T-cell (primary cell): ENCODE measurements at places on chromosomes 6 and 20.

GRCh38 chr6:126633373-126633772, 293.5 kb downstream of the CENPW start:
- DNase-seq, result no peak

GRCh38 chr20:32062776-32063170, 10.7 kb downstream of the HCK start:
- no peak for DNase-seq

DNA sequence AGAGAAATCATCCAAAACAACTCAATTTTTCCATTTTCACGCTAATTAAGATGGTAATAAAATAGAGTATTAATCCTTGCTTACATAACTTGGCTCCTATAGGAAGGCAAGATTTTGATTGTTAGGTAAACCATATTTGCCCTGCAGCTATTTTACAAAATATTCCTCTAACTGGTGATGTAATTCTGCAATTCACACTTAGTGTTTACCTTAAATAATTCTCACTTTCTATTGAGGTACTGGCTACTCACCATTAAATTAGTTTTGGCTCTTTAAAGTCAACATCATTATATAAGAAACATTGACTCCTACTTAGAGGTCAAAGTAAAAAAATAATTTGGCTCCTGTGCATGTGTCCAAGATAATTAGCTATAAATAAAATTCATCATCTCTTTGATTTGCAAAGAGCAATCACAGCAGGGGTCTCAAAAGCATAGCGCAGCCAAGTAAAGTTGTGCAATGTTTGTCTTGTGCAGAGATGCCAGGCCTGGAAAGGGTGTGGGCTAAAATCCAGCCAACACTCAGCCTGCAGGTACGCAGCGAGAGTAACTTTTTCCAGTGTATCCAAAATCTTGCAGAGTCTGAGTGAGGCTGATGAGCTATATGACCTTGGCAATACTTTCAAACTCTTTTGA, 501.2 kb downstream of the MMUT start:
- DNase-seq, result no peak

- no peak for DNase-seq
These were observed 29.0 kb upstream of the VSTM2L start for GRCh38 chr20:37873884-37874283.

GRCh38 chr6:5089481-5090438, 4.6 kb downstream of the PPP1R3G start:
- DNase-seq, result no peak

DNA sequence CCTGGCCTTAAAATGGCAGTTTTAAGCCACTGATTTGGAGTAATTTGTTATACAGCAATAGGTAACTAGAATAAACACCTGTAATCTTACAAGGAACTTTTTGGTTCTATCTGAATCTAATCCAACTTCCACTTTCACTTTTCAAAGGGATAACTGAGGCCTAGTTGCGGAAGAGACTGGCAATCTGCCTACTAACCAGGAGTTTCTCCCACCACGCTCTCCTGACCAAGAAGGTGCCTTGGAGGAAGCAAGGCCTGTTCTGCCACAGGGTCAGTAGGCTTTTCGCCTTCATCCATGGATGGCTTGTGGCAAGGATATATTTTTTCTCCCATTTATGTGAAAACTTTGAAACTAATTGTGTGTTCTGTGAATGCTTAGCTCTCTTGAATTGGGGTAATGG, 12.9 kb upstream of the MYBL2 start:
- no peak for DNase-seq

GRCh38 chr20:61907081-61907891, 158.4 kb downstream of the TAF4 start:
- no peak for DNase-seq

GRCh38 chr6:31339210-31339609, 17.8 kb downstream of the HLA-B start:
- no peak for DNase-seq

- DNase-seq, result no peak
These were observed 270.8 kb downstream of the ARID1B start for GRCh38 chr6:157047951-157048350.

- DNase-seq, result no peak
These were observed 18.9 kb downstream of the TTBK1 start for GRCh38 chr6:43262000-43262779.

GRCh38 chr6:167567142-167568033, 242.5 kb downstream of the TTLL2 start:
- no peak for DNase-seq

DNA sequence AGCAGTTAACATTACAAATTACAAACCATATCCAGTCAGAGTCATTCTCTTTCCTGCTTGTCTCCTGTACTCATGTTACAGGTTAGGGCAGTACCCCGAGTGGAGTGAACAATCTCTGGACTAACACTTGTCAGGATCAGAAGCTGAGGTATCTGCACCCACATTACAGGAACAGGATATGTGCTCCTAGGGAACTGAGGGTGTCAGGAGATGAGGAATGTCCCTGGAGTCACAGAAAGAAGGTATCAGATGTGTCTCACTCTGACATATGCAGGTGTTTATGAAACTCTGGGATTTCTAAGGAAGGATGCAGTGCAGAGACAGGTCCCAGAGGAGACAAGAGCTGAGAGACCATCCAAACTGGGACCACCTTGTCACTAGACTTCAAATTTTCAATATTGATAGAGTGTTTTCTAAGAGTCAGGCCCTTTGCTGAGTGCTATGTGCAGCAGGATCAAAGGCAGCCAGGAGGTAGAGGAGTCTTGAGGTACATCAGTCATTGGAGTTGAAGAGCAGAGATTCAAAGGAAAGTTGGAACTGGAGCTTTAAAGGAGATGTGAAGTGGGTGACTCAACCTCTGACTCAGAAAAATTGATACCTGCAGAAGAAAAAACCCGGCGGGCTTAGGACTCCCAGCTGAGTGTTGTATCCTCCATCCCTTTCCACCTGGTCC, 12.6 kb downstream of the HLA-DPB1 start:
- no peak for DNase-seq

GRCh38 chr6:114449659-114450058, 106.8 kb upstream of the HS3ST5 start:
- no peak for DNase-seq

GRCh38 chr6:48834706-48835105, 628.3 kb downstream of the MMUT start:
- DNase-seq, result no peak

DNA sequence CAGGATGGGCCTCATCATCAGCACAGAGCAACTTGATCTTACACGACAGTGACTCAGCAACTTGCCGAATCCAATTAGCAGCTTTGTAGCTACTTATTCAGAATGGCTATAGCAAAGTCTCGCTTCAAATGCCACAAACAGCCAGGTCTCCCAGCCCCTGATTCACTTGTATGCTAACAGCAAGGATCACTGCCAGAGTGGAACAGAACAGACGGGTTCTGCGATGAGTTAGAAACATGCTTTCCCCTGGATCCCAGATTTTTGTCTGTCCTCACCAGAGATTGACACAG, 254.4 kb downstream of the NRN1 start:
- no peak for DNase-seq

GRCh38 chr6:157491571-157492232, 110.7 kb downstream of the ZDHHC14 start:
- DNase-seq, result no peak

DNA sequence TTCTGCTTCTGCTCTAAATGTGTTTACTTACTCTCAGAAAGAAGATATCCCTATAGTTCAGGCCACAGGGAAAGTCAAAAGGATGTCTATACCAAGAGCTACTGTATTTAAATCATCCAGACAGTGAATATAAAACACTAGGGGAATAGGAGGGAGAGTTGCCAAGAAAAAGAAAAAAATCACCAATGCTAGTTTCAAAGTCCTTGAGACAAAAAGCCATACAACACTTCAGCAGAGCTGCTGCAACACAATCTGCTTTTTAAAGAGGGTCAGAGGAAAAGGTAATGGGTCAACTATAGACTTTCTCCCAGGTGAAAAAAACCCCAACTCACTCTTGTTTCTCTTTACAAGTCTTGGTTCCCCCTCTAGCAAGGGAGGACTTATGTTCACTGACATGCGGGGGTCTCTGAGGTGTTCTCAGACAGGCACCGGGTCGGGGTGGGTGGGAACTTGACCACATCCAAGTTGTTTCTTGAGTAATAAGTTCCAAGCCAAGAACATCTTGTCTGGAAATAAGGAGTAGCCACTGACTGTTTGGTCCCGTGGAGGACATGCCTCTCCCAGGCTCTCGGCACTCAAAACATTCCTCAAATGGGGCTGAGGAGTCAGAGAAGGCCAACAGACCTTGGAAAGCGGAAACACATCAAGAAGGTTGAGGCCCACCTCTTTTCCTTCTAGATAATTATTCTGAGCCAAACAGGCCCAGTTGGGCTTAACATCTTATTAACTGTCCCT, 47.7 kb downstream of the GJA10 start:
- DNase-seq, result no peak

GRCh38 chr6:159260208-159260607, 91.0 kb downstream of the FNDC1 start:
- DNase-seq, result no peak

DNA sequence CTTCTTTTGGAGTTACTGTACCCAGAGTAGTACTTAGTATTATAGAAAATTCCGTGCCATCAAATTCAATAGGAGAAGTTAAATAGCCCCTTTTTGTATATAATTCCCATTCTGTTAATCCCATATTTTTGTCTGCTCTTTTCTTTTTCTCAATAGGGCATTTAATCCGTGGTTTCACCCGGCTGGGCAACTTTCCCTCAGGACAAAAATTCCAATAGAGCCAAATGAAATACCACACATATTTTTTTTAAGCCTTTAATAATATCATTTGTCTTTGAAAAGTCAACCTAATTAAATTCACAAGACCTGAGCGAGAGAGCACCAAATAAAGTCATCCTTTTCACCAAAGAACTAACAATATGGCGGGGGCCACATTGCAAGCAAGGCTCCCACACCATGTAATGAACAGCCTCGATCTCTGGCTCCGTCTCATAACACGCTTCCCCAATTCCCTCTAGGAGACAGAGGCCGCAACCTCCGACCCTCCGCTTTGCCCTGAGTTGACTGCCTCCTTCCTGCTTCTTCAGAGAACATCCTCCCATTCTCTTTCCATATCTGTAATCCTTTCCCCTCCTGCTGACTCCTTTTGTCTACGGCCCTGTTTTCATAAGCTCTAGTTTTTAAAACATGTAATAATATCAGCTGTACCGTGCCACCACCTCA, 13.6 kb downstream of the NHSL1 start:
- no peak for DNase-seq

- no peak for DNase-seq
These were observed 50.7 kb downstream of the MRPL14 start for GRCh38 chr6:44076356-44077213.

GRCh38 chr6:169997187-169997929, 245.9 kb downstream of the ERMARD start:
- DNase-seq, result no peak

- DNase-seq, result no peak
These were observed 138.4 kb upstream of the TENT5A start for GRCh38 chr6:81890846-81891245.

- DNase-seq, result no peak
These were observed 68.6 kb downstream of the SGK1 start for GRCh38 chr6:134249239-134249758.

- DNase-seq, result no peak
These were observed 145.5 kb upstream of the LAMP5 start for GRCh38 chr20:9368893-9369292.

- DNase-seq, result no peak
These were observed 28.9 kb downstream of the CLVS2 start for GRCh38 chr6:123024976-123025375.

- no peak for DNase-seq
These were observed 188.2 kb downstream of the WDR27 start for GRCh38 chr6:169513478-169514193.

DNA sequence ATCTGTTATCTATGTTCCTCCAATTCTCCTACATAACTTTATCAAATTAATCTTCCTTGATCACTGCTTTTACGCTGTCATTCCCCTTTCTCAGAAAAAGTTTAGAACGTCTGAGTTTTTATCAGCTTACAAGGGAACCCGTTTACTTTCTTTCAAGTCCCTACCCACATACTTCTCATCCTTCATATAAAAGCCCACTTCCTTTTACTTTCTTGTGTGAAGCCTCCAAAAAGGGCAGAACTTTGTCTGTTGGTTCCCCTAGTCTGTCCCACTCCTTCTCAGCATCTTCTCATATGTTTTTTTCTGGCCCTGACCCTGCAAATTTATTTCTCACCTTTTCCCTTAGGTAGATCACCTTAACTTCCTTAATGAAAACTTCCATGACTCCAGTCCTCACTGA, 106.1 kb downstream of the TFAP2B start:
- DNase-seq, result no peak

DNA sequence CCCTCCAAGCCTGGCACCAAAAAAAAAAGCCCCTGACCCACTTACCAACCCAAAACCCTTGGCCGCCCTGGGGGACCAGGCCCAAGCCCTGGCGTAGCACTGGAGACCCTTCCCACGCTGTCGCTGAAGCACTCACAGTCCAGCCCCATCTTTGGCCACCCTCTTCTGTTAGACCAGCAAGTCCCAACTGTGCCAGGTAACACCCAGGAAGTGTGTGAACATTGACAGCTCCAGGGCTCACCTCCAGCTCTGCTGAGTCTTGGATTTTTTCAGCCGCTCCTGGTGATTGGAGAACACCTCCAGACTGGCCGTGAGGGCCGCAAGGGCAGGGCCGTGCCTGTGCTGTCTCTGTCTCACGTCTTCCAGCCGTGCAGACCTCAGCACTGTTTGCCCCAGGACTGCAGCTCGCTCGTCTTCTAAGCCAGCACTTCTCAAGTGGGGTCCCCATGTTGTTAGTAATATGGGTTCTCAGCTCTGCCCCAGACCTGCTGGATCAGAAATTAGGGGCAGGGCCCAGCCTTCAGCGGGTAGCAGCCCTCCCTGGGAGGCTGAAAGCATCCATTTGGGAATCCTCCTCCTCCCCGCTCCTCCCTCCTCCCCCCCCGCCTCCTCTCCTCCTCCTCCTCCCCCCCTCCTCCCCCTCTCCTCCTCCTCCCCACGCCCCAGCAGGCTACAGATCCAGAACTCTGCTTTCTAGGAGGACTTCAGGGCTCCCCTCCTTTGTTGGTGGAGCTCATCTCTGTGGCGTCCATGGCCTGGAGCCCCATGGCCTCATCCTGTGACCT, 18.1 kb downstream of the NPEPL1 start:
- no peak for DNase-seq

DNA sequence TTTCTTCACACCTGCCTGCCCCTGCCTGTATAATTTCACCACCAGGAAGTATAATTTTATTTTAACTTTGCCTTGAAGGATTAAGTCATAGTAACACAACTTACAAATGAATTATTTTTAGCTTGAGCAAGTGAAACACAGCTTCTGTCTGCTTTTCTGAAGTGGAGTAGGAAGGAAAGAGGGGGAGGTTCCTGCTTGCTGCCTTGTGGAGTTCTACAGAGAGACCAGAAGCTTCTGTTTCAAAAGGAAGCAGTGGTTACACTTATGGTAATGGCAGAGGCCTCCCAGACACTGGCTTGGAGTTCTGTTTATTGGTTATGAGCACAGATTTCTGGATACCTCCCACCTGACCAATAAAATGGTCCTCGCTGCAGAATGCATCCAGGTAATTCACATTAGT, 159.6 kb downstream of the TMEM200A start:
- no peak for DNase-seq
